ENCODE measurements at places on chromosomes 12 and 14. TPM values are rescaled to one million over a fixed set of nuclear protein-coding genes. Genes with fewer than 3 reads are reported as not detected.

IQSEC3 gene
- total RNA-seq = 0.05 TPM

CCDC175 gene
- total RNA-seq = not detected

C12orf50 gene
- not detected for total RNA-seq

RAB21 gene
- 35.7 TPM for total RNA-seq

SELPLG gene
- total RNA-seq = 0.79 TPM

TDRD9 gene
- 0.30 TPM for total RNA-seq

PGF gene
- 5.0 TPM for total RNA-seq

Measured in A549 treated with AZD2906 at 1 μM for 4 hours (cell line).